ENCODE measurements at places on chromosomes 13 and 19. TPM values are rescaled to one million over a fixed set of nuclear protein-coding genes. Genes with fewer than 3 reads are reported as not detected.

LILRB2 gene
- total RNA-seq, result not detected

PLPPR3 gene
- total RNA-seq, result not detected

CACNA1A gene
- total RNA-seq, result 0.25 TPM

CXCL17 gene
- not detected for total RNA-seq

CD70 gene
- total RNA-seq, result 3.3 TPM

SHC2 gene
- total RNA-seq, result not detected

SIGLECL1 gene
- not detected for total RNA-seq

DNA sequence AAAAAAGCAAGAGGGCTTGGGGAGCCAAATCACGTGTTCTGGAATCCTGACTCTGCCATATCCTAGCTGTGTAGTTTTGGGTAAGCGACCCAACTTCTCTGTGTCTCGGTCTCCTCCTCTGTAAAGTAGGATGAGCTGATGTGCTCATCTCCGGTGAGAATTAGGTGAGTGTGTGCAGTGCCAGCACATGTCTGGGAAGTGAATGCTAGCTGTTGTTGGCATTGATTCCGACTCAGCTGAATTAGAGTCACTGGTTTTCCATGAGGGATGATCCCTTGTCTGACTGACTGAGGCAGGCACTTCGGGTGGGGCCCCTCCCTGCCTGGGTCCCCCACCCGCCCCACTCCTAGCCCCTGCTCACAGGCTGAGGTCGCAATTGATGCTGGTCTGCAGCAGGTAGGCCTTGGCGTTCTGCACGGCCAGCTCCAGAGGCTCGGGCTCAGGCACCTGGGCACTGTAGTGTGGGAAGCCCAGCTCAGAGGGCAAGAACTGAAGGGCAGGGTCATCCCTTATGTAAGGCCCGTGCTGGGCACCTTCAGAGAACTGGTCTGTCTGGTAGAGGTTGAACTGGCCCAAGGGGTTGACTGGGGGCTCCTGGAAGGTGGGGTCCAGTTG, 835 bp downstream of the RSPH6A start:
- DNase-seq, result no peak

- peak; percentile 80 for DNase-seq
Measured at GRCh38 chr13:114049026-114049425, 75.2 kb upstream of the C13orf46 start.

DNA sequence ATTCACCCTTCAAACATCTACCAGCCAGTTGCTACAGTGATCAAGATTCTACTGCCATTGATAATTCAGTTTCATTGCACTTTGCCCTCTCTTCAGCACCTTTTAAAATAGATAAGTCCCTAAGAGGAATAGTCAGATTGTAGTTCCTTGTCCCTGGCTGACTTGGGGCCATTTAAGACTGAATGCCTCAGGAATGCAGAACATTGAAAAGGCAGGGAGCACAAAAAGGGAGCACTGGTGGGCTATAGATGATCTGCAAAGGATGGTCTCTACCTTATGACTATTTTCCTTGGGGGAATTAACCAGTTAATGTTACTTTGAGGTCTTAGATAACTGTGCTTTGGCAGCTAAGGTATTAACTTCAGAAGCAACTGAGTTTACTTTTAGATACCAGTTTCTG, 46.9 kb downstream of the GPALPP1 start:
- DNase-seq, result no peak

- peak; percentile 35 for DNase-seq
Measured at GRCh38 chr13:94712287-94712811, at the start of gene SOX21. Gene SOX21 (minus strand): TSS chr13:94712545. CDS start chr13:94712049, 496 bp downstream.

- no peak for DNase-seq
Measured at GRCh38 chr13:105902396-105902795, 633.1 kb downstream of the EFNB2 start.

- DNase-seq, result no peak
Measured at GRCh38 chr19:16649734-16650133, 10.2 kb downstream of the SMIM7 start.

DNA sequence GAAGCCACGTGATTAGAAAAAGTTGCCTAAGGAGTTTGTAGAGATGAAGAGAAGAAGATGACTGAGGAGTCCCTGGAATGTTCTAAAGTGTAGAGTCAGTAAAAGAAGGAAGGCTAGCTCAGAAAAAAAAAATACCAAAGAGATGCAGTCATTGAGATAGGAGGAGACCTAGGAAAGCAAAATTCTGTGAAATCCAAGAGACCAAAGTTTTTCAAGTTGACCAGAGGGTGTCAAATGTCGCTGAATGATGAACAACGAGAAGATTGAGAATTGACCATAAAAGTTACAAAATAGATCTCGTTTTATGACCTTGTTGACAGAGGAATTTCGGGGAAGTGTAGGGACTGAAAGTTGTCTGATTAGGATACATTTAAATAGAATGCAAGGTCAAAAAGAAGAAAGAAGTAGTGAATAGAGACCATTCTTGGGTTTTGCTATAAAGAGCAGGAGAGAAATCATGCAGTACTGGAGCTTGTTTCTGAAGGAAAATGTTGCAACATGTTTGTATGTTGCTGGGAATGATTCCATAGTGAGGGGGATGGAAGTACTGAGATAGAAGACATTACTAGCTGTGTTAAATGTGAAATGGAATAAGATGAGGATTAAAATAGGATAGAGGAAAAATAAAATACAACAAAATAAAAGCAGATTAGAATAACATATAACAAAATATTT, 30.2 kb upstream of the HTR2A start:
- DNase-seq, result no peak
